ENCODE measurements at places on chromosomes 2 and 18.

DNA sequence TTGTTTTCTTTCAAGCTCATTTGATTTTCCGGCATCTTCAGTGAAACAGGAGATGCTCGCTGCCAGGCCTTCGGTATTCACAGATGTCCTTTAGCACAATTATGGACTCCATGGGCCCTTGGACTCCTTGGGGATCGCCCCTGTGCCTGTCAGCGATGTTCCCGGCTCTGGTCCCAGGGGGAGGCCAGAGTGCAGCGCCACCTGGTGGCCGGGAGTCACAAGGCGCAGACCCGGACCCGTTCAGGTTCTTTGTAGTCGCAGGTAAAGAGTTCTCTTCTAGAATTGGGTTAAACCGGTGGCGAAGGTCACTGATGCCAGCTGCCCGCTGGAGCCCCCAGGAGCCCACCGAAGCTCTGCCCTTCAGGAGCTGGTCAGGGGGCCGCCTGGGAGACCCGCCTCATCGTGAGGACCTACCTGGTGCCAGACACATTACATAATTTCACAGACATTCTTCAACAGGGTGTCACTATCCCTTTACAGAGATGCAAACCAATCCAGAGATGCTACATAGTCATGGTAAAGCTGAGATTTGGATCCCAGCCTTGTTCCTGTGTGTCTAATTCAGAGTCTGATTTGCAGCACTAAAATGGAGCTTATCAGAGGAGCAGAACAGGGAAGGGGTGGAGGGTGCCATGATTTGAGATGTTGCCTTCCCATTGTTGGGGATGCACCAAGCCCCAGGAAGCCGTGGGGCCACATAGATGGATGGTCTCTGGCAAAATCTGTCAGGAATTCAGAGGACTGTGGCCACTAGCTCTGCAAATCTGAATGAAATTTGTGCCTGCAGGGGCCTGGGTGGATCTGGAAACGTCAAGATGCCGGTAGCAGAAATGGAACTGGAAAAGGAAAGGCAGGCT lies 6.0 kb upstream of the INPP5D start:
- DNase-seq = no peak

DNA sequence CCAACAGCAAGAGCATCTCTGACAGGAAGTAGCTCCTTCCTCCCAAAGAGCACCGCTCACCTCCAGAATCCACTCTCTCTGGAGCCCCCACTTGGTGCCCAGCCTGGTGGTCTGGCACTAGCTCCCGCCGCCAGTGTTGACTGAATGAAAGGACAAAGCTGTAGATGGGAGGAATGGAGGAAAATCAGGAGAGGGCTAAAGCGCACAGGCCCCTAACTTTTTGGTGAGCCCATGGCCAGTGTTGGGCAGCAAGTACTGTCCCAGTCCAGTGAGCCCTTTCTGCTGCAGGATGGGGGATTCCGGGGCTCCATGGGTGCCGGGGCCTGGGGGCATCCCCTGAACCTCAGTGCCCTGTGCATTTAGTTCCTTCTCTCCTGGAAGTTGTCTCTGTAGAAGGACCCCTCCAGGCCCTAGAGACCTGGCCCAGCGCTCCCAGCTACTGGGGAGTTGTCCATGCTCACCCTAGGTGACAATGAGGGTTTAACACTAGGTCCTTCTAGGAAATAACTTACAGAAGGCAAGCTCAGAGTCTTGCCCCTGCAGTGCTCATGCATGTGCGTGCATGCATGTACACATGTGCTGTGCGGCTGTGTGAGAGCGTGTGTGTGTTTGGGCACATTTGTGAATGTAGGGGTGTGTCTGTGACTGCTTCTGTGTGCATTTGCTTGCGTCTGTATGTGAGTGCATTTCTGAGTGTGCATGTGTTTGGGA lies 33.6 kb downstream of the GLI2 start:
- DNase-seq = no peak

DNA sequence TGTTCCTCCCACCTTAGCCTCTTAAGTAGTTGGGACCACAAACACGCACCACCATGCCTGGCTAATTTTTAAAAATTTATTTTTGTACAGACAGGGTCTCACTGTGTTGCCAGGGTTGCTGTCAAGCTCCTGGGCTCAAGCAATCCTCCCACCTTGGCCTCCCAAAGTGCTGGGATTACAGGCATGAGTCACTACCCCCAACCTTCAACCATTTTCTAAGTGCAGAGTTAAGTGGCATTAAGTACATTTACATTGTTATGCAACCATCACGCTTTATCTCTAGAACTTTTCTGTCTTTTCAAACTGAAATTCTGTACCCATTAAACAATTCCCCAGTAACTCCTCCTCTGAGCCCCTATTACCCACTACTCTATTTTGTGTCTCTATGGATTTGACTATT lies 45.9 kb upstream of the AFF3 start:
- DNase-seq = no peak

DNA sequence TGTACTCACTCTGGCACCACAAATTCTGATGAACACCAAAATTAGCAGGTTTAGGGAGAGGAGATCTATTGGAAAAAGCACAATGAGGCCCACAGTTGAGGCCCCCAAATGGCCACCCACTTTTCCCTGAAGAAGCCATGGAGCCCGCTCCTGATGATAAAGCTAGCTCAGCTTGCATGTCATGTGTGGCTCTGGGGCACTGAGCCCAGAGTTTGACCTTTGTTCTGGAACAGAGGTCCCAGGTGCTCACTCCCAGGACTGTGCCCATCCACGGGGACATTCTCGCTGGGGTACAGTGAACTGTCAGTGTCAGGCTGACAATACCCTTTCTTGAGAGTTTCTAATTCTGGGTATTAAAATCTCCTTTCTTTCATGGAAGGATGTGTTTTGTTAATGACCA lies 36.2 kb downstream of the XDH start:
- no peak for DNase-seq

GRCh38 chr2:197205585-197206215 lies 104.9 kb downstream of the ANKRD44 start:
- no peak for DNase-seq

DNA sequence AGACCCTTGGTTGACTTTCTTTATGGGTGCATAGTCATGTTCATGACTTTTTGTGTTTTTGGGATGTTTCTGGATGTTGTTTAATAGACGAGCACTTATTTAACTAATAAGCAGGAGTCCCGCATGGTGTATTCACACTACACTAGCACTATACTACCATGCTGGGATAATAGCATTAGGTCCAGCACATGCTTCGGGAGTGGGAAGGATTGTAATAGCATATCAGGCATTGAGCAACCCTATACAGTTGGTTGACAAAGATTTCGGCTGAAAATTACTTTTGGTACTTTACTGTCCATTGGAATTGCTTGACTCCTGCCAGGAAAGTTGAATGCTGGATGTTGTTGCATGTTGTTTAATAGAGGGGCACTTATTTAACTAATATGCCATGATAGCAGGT lies 2.8 kb downstream of the SH3RF3 start:
- DNase-seq = no peak

DNA sequence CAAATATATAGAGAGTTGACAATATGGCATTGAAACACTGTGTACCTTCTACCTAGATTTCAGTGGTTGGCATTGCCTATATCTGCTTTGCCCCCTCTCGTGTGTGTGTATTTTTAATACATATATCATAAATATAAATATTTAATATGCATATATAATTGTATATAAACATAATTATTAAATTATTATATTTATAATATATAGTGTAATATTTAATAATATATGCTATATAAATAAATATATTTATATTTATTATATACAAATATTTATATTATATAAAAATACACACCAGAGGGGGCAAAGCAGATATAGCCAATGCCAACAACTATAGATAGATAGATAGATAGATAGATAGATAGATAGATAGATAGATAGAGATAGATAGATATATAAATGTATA lies 124.1 kb downstream of the KIAA1328 start:
- DNase-seq = no peak

DNA sequence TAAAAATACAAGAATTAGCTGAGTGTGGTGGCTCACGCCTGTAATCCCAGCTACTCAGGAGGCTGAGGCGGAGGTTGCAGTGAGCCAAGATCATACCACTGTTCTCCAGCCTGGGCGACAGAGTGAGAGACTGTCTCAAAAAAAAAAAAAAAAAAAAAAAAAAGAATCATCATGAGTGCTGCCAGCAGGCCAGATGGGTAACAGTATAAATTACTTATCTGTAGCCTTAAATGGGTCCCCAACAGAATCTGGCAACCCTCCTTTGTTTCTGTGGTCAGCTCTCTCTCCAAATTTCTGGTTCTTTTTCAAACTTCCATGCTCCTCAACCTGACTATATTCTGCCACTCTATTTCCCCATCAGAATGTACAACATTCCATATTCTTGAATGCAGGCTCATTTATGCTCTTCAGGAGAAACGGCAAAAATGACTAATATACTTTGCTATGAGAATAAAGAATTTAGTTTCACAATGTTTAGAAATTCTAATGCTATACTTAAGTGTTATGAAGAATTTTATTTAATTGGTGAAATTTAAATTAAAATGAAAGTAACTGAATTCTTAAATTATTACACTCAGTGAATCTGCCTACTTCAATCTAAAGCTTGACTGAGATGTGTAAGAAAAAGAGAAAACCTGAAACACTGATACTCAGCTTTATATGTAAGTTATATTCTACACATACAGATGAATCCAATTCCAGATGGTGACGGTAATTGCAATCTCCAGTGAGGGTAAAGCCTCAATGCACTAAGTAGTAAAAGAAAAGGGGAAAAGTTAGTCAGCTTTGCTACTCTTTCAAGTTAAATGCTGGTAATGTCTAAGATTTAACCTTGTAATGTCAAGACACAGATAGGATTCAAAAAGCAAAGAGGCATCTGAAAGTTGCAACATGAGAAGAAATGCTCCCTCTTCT lies 24.8 kb downstream of the LPIN2 start:
- no peak for DNase-seq

- peak; percentile 74 for DNase-seq
These were observed 207.6 kb upstream of the SMIM21 start for GRCh38 chr18:75635096-75635495.

GRCh38 chr2:196086517-196087368 lies 18.1 kb upstream of the DNAH7 start:
- DNase-seq = no peak

- DNase-seq = no peak
These were observed 438.6 kb downstream of the DLGAP1 start for GRCh38 chr18:4016391-4017049.

DNA sequence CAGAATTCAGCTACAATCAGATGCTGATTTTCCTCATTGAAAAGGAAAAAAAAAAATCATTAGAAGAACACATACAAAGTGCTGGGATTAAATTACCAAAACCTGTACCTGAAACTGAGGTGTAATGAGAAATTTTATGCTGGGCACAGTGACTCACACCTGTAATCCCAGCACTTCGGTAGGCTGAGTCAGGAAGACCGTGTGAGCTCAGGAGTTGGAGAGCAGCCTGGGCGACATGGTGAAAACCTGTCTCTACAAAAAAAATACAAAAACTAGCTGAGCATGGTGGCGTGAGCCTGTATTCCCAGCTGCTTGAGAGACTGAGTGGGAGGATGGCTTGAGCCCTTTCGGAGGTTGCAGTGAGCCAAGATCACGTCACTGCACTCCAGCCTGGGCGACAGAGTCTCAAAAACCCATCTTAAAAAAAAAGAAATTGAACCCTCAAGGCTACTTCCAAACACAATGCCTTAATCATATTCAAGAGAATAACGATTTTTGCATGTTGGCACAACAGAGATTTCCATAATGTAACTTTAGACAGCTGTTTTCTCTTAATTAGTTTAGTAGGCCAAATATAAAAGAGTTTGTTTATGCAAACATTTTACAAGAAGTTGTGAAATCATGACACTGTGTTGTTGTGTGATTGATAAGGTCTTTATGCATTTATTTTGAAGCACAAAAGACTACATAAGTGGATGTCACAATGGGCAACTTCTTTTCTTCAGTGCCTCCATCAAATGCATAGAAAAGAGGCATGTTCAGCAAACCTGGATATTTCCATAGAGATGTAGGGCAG lies 63.9 kb downstream of the FAM161A start:
- DNase-seq = no peak

DNA sequence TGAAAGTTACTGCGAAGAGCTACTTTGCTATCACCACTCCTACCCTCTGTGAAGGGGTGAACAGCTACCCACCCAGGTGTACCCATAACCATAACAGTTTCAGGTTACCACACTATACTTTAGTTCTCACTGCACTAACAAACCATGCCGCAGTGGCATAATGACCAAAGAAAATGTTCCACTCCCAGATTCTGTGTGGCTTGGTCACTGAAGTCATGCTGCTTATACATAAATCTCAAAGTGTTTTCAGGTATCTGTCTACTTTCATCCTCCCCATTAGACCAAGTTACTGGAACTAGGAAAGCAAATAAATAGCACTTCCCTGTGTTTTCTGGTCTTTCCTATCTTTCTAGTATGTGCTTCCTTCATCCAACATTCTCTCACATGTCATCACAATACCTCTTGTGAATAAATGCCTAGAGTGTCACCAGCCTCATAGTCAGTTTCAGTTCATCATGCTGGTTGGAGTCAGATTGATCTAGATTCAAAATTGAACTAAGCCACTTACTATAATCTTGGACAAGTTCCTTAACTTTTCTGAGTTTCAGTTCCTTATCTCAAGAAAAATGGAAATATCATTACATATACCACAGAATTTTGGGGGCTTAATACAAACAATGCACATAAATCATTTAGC lies 293.6 kb downstream of the FSIP2 start:
- no peak for DNase-seq

DNA sequence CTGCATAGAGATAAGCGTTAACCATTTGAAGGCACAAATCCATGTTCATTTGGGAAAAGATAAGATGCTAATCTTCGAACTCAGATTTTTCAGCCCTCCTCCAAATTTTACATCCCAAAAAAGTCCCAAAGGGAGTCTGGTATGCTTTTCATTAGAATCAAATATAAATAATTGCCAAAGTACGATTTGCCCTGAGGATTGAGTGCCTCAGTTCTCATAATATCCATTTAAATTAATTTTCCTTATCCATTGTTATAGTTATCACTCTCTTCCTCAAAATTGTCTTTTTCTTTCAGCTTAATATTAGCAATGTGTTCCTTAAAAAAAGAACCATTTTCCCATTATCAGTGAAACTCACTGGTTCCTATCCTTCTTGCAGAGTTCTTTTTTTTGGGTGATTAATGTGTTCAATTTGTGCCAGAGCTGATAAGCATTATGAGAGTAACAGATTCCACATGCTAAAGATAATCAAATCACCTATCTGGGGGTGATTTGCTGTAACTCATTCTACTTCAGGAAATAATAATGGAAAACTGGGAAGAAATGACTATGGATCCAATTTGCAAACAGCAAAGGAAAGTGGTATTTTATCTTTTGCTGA lies 686 bp downstream of the HNMT start:
- no peak for DNase-seq

DNA sequence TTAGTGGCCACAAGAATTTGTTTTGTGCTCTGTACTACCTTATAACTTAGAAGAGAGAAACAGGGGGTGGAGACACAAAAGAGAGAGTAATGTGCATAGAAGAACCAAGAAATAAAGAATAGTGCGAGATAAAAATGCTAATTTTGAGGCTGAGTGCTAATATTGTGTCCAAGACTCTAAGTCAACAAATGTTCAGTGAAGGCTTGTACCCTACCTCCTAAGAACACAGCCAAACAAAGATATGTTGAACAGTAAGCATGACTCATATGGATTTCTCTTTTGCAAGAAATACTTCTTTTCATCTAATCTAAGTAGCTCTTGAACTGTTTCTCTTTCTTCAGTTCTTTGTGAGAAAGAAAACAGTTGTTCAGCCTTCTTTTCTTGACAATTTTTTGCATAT lies 45.2 kb downstream of the GAREM1 start:
- DNase-seq = no peak

All from NCI-H187 (cell line).